ENCODE measurements at places on chromosomes 13 and 19.

- DNase-seq: no peak
Measured at GRCh38 chr19:44718441-44719261, 19.7 kb downstream of the CEACAM16 start.

GRCh38 chr19:41876847-41877832 lies at the start of gene CD79A:
Gene CD79A, plus strand, starts transcription at chr19:41877279. Its CDS starts 26 bp downstream, at chr19:41877305.
- peak; percentile 61 for DNase-seq

DNA sequence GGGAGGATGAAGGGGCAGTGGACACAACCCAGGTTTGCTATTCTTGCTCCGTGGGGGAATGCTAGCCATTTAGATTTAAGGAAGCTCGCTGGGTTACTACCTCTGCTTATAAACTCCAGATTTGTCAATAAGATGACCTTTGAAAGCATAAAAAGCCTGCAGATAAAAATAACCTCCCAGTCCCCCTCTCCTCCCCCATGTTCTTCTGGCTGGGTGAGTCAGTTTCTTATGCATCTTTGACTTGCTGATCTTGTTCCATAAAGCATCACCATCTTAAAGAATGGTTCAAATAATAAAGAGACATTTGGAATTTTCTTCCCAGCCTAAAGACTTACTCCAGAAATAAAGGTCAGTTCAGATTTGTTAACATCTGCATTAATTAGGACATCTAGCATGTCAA lies 118.3 kb upstream of the RNF113B start:
- DNase-seq: no peak

DNA sequence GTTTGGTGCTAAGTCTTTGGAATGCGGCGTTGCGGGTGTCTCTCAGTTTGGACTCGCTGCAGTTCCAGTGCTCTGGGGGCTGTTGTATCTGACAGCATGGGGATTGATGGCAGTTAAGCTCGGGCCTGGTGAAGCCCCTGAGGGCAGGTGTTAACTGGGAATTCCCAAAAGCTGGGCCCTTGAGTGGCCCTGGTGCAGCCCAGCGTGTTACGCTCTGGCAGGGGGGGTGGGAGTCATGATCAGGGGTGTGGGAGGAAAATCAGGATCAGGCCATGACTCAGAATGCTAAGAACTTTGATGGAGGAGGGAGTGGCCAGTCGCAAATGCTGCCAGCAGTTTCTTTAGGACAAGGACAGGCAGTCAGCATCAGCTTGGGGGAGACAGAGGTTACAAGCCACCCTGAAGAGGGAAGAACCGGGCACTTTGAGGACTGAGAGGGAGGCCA lies 19.6 kb downstream of the AP2A1 start:
- no peak for DNase-seq

GRCh38 chr19:38049105-38049649 lies 142.2 kb downstream of the SIPA1L3 start:
- DNase-seq: peak; percentile 89

DNA sequence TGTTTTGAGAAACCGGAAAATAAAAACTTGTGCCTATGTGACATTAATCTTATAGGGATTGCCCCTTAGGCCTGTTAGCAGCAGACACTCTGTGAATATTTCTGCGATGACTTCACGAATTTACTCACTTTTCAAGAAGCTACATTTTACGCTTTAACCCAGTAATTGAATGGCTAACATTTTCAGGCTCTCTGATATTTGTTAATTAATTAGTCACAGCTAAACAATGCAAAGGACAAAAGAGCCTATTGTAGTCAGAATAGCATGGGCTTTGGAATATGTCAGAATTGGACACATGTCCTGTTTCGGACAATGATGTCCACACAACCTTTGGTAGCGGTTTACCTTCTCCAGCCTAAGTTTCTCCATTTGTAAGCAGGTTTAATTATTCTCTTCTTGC lies 506.6 kb downstream of the EFNB2 start:
- no peak for DNase-seq

DNA sequence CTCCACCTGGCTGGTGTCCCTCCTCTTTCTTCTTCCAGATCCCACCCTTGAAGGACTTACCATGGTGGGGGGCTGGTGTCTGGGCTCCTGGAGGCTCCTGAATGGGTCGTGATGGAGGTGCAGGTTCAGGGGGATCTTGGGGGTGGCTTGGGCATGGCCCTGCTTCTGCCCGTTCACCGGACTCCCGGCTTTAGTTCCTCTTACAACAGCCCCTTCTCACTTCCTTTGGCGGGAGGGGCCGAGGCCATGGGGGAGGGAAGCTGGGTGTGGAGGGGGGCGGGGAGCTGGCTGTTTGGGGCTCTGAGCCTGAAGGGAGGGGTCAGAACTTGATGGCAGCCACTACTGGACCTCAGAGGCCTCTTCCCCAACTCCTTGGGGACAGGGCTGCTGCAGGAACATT lies at the start of gene MYO1F:
Gene MYO1F, minus strand, starts transcription at position 196 of the 400 bp plus-strand sequence. Its CDS starts 133 bp downstream, at position 63.
- peak; percentile 74 for DNase-seq

DNA sequence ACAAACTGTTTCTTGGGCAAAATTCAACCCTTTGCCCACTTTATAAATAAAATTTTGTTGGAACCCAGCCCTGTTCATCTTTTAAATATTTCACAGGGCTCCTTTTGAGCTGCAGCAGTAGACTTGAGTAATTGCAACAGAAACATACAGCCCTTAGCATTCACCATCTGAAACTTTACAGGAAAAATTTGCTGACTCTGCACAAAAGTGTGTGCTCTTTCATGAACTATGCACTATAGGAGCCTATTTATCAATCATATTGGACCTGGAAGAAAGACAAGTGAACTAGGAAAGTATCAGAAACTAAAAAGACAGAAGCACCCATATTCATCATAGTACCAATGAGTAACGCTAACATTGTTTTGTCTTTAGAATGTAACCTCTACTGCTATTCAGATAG lies 406.9 kb upstream of the SLC10A2 start:
- DNase-seq: no peak

- peak; percentile 60 for DNase-seq
Measured at GRCh38 chr19:39951686-39952085, 17.3 kb upstream of the FCGBP start.

DNA sequence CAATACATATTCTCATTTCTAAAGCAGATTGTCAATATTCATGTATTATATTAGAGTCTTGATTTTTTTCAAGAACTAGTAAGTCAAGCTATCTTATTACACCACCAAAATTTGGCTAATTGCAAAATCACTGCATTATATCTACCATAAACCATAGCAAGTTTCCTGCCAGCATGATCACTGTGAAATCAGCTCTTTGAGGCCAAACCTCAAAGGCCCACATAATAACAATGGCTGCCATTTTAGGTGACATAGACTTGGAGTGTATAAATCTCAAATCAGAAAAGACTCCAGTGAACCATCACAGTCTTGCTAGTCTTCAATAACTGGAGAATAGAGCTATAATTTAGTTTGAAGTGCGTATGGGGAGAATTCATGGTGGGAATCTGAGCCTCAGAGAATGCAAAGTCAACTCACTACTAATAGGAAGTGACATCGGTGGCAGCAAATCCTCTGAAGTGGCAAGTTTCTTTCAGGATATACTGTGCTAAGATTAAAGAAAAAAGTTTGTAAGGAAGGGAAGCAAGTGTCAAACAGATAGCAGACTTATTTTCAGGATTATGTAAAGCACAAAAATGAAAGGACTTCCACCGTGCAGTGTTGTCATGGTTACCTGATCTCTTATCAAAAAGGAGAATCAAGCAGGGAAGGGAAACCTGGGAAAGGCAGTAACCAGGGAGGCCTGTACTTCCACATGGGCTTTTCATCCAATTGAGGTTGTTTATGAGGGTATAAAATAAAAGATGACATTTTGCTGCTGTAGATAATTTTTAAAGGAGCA lies 117.4 kb upstream of the FNDC3A start:
- DNase-seq: peak; percentile 21

DNA sequence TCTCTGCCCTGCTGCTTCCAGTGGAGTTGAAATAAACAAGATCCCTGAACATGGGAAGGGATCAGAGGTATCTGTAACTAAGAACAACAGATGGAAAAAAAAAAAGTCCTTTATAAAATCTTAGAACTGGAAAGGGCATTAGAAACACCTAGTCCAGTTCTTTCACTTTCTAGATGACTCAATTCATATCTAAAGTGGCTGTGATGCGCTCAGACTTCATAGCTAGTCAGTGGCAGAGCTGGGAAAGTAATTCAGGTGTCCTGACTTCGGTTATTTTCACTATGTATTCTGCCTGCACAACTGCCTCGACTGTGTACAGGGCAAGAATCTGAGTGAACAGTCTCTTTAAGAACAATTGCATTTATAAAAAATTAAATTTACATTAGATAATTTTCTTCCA lies 151.8 kb upstream of the TMTC4 start:
- no peak for DNase-seq

DNA sequence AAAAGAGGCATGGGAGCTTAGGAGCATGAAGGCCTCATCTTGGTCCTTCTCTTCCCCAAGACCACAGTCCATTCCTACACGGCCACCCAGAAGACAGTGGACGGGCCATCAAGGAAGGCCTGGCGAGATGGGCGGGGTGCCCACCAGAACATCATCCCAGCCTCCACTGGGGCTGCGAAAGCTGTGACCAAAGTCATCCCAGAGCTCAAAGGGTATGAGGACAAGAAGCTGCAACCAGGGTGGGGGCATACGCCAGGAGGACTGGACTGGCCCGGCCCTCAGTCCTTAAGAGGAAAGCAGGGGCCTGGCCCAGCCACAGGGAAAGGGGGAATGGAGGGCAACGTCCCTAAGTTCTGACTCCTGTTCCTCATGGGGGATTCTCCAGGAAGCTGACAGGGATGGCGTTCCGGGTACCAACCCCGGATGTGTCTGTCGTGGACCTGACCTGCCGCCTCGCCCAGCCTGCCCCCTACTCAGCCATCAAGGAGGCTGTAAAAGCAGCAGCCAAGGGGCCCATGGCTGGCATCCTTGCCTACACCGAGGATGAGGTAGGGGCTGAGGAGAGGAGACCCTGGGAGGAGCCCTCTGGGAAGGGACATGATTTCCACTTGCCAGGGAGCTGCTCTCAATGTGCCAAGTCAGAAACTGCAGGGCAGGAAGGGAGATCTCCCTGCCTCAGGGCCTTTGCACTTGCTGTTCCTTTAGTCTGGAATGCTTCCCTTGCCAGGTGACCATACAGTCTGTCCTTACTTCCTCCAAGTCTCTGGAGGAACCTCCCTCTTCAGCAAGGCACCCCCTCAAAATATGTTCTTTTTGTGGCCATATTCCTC lies 1.9 kb upstream of the TMEM147 start:
- no peak for DNase-seq

DNA sequence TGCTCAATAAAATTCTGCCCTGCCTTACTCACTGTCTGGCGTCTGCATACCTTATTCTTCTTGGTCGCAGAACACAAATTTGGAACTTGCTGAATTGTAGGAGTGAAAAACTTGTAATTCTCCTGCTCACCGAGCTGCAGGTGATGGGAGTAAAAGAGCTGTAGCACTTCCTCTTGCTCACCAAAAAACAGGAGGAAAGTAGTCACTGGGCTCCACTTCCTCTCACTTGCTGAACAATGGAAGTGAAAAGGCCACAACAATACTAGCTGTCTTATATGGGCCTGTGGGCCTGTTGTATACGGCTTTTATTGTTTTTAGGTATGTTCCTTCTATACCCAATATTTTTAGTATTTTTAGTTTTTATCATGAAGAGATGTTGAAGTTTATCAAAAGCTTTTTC lies 978.7 kb downstream of the SLITRK5 start:
- DNase-seq: no peak

DNA sequence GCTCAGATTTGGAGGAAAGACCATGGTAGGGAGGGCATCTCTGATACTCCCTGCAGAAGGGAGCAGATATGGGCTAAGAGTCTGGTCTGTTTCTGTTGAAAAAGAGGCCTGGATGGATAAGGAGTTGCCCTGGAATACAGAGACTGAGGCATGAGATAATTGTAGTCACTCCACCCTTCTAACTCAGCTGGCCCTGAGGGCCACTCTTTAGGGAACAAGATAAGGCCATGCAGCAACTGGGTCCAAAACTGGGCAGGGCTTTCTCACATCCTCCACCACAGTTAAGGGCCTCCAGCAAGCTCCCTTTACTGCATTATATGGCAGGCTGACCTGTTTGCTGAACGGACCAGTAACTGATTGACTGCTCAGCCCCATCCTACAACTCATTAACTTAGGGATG lies 1.3 kb downstream of the ZNF749 start:
- DNase-seq: no peak

DNA sequence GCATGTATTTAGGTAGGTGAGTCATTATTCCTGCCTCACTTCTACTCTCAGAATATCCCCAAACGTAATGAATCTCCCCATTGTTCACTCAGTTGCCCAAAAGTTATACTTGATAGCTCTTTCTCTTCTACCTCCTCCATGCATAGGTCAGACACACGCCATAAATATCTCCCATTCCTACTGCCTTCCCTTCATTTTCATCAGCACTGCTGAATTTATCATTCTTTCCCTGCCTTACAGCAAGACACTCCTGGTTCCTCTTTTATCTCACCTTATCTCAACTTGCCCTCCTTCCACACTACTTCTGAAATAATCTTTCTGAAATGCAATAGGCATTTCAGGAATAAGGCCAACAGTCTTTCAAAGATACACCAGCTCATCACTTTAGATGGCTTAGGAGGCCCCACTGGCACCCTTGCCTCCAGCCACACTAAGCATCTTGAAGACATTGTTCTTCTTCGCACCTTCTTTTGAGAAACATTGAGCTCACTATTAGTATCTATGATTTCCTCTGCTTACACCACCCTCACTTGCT lies 333.9 kb downstream of the MYO16 start:
- no peak for DNase-seq
